ENCODE measurements at places on chromosomes 6 and 20.

GRCh38 chr20:63350597-63351325 is 10.4 kb downstream of the CHRNA4 start:
- DNase-seq: no peak

DNA sequence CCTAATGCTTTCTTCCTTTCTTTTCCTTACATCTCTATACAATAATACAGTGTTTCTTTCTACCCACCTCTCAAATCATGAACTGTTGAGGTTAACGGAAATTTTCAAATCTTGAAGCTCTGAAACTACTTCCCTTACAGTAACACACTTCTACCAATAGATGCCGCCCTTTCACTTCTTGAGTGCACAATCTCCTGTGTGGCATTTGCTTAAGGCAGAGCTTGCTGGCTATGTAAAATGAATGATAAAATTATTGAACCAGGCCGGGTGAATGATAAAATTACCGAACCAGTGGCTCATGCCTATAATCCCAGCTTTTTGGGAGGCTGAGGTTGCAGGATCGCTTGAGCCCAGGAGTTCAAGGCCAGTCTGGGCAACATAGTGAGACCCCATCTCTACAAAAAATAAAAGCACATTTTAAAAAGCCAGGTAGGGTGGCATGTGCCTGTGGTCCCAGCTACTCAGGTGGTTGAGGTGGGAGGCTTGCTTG is 56.8 kb downstream of the KCNS1 start:
- no peak for DNase-seq

GRCh38 chr6:87722540-87723169 is 20.6 kb upstream of the AKIRIN2 start:
- no peak for DNase-seq

- DNase-seq: no peak
Measured at GRCh38 chr6:157561414-157561790, 180.4 kb downstream of the ZDHHC14 start.

DNA sequence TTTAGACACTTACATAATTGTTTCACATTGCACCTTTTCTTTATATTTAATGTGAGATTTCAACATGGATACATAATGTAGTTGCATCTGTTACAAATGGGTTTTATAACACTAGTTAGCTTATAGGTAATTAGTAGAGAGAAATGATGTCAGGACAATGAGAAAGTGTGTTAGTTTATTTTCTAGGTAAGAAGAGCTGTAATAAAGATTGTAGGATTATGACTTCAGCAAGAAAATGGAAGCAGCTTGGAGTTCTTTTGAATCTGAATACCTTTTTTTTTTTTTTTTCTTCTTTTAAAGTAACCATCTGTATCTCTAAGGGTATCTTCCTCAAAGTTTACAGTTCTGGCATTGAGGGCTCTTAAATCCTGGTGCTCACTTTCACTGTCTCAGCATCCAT is 35.3 kb downstream of the CD2AP start:
- DNase-seq: no peak

DNA sequence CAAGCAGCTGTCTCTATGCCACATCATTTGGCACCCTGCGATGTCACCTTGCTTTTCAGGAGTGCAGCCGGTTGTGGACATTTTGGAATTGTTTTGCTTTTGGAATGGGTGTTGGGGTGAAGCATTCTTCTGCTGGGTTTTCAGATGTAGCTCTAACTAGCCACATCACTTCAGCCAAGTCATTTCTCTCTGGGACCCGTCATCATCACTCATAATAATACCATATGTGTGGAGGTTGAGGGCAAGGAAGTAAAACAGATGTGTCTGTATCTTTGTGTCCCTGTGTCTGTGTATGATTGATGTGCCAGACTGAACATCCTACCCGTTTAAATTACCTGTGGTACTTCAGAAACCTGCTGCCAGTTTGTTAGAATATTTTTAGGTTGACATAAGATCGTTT is 49.5 kb upstream of the TULP4 start:
- DNase-seq: no peak

- DNase-seq: no peak
Measured at GRCh38 chr6:44179072-44179536, 20.5 kb downstream of the CAPN11 start.

DNA sequence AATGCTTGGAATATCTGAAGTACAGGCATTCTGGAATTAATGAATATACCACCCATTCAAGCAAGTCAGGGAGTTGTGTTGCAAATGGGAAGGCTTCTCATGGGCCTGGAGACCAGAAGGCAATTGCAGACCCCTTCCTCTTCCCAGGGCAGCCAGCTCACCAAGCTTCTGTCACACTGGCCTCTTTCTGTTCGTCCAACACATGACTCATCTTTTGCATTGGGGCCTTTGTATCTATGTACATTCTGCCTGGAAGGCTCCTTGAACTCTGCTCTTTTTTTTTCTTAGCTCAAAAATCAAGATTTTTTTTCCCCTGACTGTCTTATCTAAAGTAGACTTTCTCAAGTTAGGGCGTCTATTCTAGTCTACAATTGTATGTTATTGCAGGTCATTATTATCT is 132.9 kb upstream of the MYLIP start:
- DNase-seq: no peak

DNA sequence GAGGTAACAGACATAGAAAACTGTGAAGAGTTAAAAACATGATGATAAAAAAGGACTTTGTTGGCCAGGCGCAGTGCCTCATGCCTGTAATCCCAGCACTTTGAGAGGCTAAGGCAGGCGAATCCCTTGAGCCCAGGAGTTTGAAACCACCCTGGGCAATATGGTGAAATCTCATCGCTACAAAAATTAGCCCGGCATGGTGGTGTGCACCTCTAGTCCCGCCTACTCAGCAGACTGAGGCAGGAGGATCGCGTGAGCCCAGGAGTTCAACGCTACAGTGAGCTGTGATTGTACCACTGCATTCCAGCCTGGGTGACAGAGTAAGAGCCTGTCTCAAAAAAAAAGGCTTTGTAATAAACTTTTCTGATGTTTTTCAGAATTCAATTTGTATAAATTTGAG is 60.1 kb downstream of the GFOD1 start:
- no peak for DNase-seq

GRCh38 chr6:154937306-154938220 is 57.6 kb upstream of the TIAM2 start:
- no peak for DNase-seq

DNA sequence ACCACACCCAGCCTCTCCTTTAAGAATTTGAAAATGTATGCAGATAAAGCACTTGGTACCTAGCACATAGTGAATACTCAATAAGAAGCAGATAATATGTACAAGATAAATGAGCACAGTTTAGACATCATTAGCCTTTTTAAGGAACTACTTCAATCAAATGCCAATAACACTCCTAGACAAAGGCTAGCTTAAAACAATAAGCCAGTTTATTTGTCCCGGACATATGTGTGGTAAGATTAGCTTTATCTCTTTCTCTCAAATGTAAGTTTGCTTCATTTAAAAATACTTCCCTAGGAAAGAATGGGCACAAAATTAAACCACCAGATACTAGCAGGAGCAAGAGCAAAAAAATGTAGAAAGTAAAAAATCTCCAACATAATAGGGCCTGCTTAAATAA is 73.8 kb downstream of the MAP3K5 start:
- no peak for DNase-seq

All from Right ventricle myocardium superior (tissue), 1 donor.